ENCODE measurements at places on chromosomes 4 and X.

DNA sequence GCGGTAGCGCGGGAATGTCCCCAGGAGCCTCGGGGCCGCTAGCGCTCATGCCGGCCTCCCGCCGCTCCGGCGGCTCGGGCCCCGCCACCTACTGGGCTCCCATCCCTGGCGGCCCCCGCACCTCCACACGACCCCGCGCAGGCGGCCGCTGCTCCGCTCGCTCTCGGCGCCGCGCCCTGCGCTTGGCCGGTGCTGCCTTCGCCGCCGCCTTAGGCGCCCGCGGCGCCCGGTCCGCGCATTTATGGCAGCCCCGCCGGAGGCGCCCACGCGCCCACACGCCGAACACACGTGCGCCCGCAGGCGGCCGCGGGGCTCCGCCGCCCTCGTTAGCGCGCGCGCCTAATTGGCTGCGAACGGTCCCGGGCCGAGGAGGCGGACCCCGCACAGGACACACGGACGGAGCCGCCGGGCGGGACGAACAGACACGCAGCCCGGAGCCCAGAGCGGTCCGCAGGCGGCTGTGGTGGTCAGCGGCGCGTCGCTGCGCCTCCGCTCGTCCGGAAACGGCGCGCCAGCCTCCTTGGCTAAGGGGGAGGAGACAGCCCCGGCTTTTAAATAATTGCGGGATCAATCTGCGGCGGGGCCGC is at the start of gene NKX1-1:
TSS of gene NKX1-1 (minus strand) at position 49 of the 587 bp plus-strand sequence. CDS start at position 49, 0 bp downstream.
- DNase-seq: no peak

DNA sequence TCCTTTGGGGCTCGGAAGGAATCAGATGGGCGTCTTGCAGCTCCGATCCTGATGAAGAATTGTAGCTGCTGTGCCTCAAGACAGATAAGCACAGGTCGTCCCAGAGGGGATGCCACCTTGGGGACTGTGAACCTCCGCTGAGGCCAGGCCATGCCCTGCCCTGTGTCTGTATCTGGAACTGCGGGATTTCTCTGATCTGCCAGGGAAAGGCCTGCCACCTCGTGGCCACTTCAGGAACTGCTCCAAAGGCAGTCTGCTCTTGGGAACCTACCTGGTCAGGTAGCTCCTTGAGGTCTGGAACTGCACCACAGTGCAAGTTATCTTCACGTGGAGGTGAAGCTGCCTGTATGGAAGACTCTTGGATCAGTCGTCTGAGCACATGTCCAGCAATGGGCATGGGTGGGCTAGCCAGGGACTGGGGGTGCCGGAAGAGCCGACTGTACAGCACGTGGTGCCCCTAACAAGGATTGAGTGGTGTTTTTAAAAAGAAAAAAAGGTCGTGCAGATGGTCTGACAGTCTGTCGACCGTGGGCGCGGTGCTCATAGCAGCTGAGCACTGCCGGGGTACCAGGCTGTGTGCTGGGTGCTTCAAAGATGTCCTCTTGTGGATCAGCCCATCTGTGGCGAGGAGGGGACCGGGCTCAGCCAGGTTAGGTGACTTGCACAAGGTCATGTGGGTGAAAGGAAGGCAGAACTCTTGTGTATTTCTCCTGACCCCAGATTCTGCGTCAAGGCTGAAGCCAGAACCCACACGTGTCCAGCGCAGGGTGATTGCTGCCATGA is 3.1 kb upstream of the GRPEL1 start:
- DNase-seq: peak; percentile 24

- DNase-seq: no peak
Measured at GRCh38 chr4:61275241-61275640, 75.1 kb downstream of the ADGRL3 start.

GRCh38 chr4:108717386-108717785 is 45.5 kb downstream of the ETNPPL start:
- no peak for DNase-seq

GRCh38 chr4:20106921-20107320 is 144.8 kb upstream of the SLIT2 start:
- DNase-seq: peak; percentile 71

- DNase-seq: no peak
Measured at GRCh38 chrX:133493366-133493765, 78.1 kb upstream of the GPC4 start.

GRCh38 chr4:77354550-77354949 is 197.5 kb downstream of the CCNG2 start:
- DNase-seq: no peak

DNA sequence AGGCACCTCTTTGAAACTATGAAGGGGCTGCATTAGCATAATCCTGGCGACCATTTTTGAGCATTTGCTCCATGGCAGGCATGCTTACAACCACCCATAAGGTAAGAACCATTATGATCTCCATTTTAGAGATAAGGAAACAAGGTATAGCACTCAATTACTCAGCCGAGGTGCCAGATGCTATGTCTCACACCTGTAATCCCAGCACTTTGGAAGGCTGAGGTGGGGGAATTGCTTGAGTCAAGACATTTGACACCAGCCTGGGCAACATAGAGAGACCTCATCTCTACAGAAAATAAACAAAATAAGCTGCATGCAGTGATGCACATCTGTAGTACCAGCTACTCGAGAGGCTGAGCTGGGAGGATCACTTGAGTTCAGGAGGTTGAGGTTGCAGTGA is 43.6 kb downstream of the TIGD4 start:
- no peak for DNase-seq

Data from fibroblast of skin of left quadriceps (primary cell).